Keratinocyte (primary cell): ENCODE measurements at places on chromosomes 1 and 21.
A peak's percentile ranks its signal among the peaks of the same experiment; 100 is the strongest.

- DNase-seq, result no peak
- peaks cover 31% of the 10 kb centered on the region for H3K4me1 ChIP-seq
- peak overlapping the region; percentile 67 for H3K4me3 ChIP-seq
- peaks cover 36% of the 10 kb centered on the region for H3K36me3 ChIP-seq
These were observed 1.1 kb downstream of the SLC50A1 start for GRCh38 chr1:155136748-155137147.

DNA sequence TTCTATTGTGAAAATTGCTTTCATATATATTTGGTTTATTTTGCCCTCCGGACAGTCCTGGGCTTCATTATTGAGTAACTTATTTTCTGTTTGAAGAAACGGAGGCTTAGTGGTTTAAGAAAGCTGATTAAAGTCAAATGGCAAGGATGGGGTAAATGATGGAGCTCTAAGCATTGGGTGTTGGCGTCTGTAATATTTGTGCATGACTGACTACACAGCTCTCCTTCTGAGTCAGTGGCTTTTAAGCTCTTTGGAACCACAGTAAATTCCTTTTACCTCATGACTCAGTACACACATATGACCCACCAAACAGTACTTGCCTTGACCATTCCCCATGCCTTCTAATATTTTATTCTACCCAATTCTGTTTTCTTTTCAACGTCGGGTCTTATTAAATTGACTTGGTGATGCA lies 21.0 kb downstream of the B3GALT5 start:
- no peaks in the 10 kb centered on the region for H3K27me3 ChIP-seq
- H3K27ac ChIP-seq, result no peak overlapping the region
- no peak for DNase-seq
- H3K36me3 ChIP-seq, result no peaks in the 10 kb centered on the region

GRCh38 chr1:1347026-1347595 lies 2.1 kb downstream of the DVL1 start:
- H3K4me3 ChIP-seq, result peak overlapping the region; percentile 72
- peaks cover 1% of the 10 kb centered on the region for H3K36me3 ChIP-seq
- peak overlapping the region; percentile 20 for H3K27ac ChIP-seq
- DNase-seq, result no peak
- H3K4me1 ChIP-seq, result peaks cover 46% of the 10 kb centered on the region
- H3K27me3 ChIP-seq, result no peaks in the 10 kb centered on the region

- H3K4me3 ChIP-seq, result no peak overlapping the region
- peak; percentile 7 for DNase-seq
- H3K4me1 ChIP-seq, result no peaks in the 10 kb centered on the region
These were observed 61.6 kb downstream of the KIF14 start for GRCh38 chr1:200558866-200559459.

- no peak overlapping the region for H3K27ac ChIP-seq
- DNase-seq, result no peak
- no peak overlapping the region for H3K4me3 ChIP-seq
- H3K27me3 ChIP-seq, result no peaks in the 10 kb centered on the region
- H3K36me3 ChIP-seq, result no peaks in the 10 kb centered on the region
These were observed 18.8 kb downstream of the WNT9A start for GRCh38 chr1:227928811-227929375.

- peak overlapping the region; percentile 96 for H3K27ac ChIP-seq
- H3K4me3 ChIP-seq, result peak overlapping the region; percentile 91
- H3K36me3 ChIP-seq, result peaks cover 9% of the 10 kb centered on the region
- DNase-seq, result no peak
- H3K4me1 ChIP-seq, result peaks cover 34% of the 10 kb centered on the region
These were observed 2.5 kb downstream of the BACE2 start for GRCh38 chr21:41170442-41170841.

DNA sequence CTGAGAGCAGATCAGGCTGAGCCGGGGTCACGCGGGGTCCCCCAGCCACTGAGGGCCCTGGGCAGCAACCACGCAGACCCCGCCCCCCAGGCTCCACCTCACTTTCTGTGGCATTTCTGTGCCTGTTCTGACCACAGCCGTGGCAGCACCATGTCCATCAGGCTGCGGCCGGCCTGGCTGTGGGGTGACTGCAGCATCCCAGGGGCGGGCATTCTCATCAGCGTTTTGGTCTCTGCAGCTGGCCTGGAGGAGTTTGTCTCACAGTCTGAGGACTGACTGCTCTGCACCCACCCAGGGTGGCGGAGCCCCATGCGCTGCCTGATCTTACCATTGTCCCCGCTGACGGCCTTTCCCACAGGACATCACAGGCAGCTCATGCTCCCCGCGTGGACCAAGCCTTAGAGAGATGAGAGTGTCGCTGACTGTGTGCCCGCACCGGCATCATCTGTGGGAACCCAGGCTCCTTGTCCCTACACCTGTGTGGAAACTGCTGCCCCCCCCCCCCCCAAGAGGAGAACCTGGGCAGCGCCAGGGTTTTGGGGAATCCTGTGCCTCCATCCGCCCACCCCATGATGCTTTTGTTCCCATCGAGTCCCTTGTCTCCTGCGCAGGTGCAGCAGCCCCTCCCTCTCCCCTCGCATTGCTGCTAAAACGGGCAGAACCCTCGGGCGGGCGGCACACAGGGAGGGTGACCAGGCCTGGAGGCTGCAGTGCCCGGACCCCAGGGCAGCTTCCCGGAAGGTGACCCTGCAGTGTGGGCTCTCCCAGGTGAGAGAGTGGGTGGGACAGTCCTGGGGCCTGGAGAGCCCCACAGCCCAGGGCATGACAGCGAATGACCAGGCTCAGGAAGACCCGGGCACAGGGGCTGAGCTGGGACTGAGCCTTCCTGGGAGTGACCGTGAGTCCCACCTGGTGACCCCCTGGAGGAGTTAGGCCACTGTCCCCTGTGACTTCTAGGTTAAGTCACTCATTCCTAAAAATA lies 1.8 kb downstream of the KRTAP10-1 start:
- no peak for DNase-seq
- H3K27me3 ChIP-seq, result no peaks in the 10 kb centered on the region
- no peaks in the 10 kb centered on the region for H3K4me1 ChIP-seq
- no peak overlapping the region for H3K4me3 ChIP-seq
- H3K36me3 ChIP-seq, result no peaks in the 10 kb centered on the region

- DNase-seq, result no peak
- peaks cover 4% of the 10 kb centered on the region for H3K4me1 ChIP-seq
- H3K4me3 ChIP-seq, result no peak overlapping the region
- H3K27ac ChIP-seq, result no peak overlapping the region
- peaks cover 5% of the 10 kb centered on the region for H3K36me3 ChIP-seq
These were observed 1.1 kb downstream of the TNFRSF4 start for GRCh38 chr1:1212780-1213344.

DNA sequence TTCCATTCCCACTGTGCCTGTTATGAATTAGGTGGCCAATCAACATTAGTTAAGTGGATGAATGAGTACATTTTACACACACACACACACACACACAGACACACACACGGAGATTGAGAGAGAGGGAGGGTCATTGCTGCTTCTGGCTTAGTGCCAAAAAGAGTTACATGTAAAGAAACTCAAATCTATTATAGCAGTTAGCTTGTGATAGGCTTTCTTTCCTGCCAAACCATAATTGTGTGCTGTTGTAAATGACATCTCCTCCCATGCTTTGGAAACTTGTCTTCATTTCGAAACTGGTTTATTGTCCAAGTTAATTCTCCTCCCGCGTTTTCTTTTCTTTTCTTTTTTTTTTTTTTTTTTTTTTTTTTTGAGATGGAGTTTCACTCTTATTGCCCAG lies 1.4 kb upstream of the MT1HL1 start:
- no peak for DNase-seq
- no peaks in the 10 kb centered on the region for H3K4me1 ChIP-seq
- H3K4me3 ChIP-seq, result no peak overlapping the region
- no peaks in the 10 kb centered on the region for H3K27me3 ChIP-seq
- no peak overlapping the region for H3K27ac ChIP-seq
- H3K36me3 ChIP-seq, result no peaks in the 10 kb centered on the region

DNA sequence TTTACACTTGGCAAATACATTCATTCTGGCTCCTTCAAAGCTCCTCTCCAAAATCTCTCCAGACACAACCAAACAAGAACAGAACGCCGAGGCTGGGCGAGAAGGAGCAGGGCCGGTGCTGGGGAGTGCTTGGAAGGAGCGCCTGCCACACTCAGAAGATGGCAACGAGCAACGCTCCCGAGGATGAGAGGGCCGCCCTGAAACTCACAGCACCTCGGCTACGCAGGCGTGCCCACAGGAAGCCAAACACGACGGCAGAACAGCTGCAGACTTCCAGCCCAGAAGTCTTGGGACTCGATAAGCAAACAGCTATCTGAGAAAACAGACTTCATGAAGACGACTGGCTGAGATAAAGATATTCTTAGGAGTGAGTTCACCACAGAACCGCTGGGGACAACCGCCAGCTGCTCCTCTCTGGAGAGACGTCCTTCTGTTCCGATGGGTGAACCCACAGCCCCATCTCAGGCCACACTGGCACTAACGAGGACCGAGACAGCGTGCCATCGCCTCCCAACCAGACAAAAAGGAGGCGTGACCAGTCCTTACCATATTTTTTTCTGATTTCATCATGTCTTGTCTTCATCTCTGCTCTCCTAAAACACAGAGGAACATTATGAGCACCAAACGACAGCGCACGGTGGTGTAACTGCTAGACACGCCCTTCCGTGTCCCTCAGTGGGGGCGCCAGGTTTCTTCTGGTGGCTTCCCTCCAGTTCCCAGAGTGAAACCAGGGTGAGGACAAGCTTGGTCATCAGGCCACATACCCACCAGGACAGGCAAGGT lies 18.6 kb downstream of the PTTG1IP start:
- H3K27me3 ChIP-seq, result no peaks in the 10 kb centered on the region
- peaks cover 48% of the 10 kb centered on the region for H3K36me3 ChIP-seq
- H3K4me1 ChIP-seq, result peaks cover 15% of the 10 kb centered on the region
- H3K4me3 ChIP-seq, result no peak overlapping the region
- H3K27ac ChIP-seq, result no peak overlapping the region
- DNase-seq, result no peak

GRCh38 chr1:161182214-161182613 lies 4.9 kb upstream of the B4GALT3 start:
- peak overlapping the region; percentile 20 for H3K4me3 ChIP-seq
- no peak for DNase-seq
- H3K4me1 ChIP-seq, result peaks cover 18% of the 10 kb centered on the region
- H3K27ac ChIP-seq, result peak overlapping the region; percentile 82

DNA sequence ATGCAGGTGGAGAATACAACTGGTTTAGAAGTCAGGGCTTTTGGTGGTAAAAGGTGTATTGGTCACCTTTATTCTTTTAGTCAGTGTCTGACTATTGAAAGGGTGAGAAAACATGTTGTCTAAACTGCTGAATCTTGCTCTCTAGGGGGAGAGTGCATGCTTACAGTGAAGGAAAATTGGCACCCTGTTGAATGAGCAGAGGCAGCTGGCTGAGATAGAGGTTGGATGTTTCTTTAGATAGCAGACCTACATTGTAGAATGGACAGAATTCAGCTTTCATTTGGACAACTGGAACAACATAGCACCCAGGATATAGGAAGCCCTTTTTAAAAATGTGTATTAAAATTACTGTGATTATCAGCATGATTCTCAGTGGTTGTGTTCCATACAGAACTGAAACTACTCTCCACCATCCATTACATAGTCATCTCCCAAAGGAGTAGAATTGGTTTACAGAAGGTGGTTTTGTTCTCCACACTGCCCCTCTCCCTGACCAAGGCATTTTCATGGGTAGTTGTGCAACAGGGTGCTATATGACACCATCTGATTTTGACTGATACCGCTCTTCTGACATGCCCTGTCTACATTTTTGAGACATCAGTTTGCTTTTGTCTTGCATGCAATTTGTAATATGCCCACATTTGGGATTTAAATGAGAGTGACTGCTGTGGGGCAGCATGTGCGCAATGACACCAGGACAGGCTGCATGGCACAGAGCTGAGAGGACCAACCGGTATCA lies 16.2 kb downstream of the RHOU start:
- no peak overlapping the region for H3K27ac ChIP-seq
- no peak overlapping the region for H3K4me3 ChIP-seq
- H3K27me3 ChIP-seq, result peaks cover 47% of the 10 kb centered on the region
- H3K4me1 ChIP-seq, result no peaks in the 10 kb centered on the region
- H3K36me3 ChIP-seq, result no peaks in the 10 kb centered on the region
- DNase-seq, result no peak

- H3K27me3 ChIP-seq, result no peaks in the 10 kb centered on the region
- no peak overlapping the region for H3K27ac ChIP-seq
- H3K4me3 ChIP-seq, result no peak overlapping the region
- no peak for DNase-seq
- no peaks in the 10 kb centered on the region for H3K36me3 ChIP-seq
These were observed 168.7 kb downstream of the ZBTB18 start for GRCh38 chr1:244219802-244220201.

DNA sequence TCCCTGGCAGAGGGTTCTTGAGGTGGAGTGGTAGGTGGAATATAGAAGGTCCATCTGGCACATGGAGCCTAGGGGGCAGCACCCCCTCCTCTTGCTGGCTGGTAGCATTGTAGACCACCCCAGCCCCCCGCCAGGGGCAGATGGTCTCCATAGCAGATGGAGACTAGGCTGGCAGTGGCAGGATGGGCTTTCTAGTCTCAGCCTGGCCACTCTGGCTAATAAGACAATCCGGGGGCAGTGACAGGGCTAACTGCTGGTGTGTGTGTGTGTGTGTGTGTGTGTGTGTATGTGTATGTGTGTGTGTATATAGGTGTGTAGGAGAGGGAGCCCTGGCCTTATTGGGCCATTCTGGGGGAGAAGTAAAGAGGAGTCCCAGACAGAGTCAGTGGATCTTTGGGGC lies 16.1 kb downstream of the UTP11 start:
- no peaks in the 10 kb centered on the region for H3K27me3 ChIP-seq
- no peak for DNase-seq
- H3K4me1 ChIP-seq, result peaks cover 71% of the 10 kb centered on the region
- H3K36me3 ChIP-seq, result peaks cover 1% of the 10 kb centered on the region

- H3K4me3 ChIP-seq, result peak overlapping the region; percentile 64
- H3K36me3 ChIP-seq, result no peaks in the 10 kb centered on the region
- DNase-seq, result no peak
These were observed 1.0 kb downstream of the TP53BP2 start for GRCh38 chr1:223844787-223845036.

DNA sequence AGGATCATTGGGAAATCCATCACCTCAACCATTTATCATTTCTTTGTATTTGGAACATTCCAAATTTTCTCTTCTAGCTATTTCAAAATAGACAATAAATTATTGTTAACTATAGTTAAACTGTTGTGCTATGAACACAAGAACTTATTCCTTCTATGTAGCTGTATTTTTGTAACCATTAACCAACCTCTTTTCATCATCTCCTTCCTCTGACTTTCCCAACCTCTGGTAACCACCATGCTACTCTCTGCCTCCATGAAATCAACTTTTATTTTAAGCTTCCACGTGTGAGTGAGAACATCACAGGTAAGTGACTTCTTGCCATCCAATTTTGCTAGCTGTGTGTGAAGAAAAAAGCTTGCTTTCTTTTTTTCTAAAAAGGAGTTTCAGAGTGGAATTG lies 418 bp downstream of the IFI44L start:
- H3K4me3 ChIP-seq, result peak overlapping the region; percentile 22
- no peaks in the 10 kb centered on the region for H3K36me3 ChIP-seq
- no peak overlapping the region for H3K27ac ChIP-seq

DNA sequence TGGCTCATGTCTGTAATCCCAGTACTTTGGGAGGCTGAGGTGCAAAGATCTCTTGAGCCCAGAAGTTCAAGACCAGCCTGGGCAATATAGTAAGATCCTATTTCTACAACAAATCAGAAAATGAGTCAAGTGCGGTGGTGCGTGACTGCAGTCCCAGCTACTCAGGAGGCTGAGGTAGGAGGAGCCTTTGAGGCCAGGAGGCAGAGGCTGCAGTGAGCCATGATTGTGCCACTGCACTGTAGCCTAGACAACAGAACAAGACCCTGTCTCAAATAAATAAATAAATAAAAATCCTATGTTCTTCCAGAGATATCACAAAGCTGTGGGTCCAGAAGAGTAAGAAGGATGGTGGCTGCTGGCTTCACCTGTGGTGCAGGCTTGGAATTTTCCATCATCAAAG lies 22.1 kb downstream of the CDA start:
- DNase-seq, result no peak
- H3K27ac ChIP-seq, result no peak overlapping the region
- no peak overlapping the region for H3K4me3 ChIP-seq
- H3K4me1 ChIP-seq, result peaks cover 19% of the 10 kb centered on the region
- no peaks in the 10 kb centered on the region for H3K27me3 ChIP-seq
